ENCODE measurements at places on chromosomes 4 and X. TPM values are rescaled to one million over a fixed set of nuclear protein-coding genes. Genes with fewer than 3 reads are reported as not detected.

DNA sequence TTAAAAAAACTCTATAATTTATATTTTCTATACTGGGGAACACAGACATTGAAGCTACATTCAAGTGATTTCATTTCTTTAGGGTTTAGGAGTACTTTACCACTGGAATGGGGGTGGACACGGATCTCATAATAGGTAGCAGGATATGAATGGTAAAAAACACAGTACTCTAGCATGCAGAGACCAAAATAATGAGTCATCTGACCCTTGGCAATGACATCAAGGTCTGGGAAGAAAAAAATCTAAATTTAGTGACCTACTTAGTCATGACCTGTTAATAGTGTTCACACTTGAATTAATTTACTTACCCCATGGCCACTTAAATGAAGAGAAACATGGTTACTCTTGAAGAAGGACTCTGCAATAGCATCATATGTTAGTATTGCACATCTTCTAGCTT, 187.9 kb downstream of the EPHA5 start:
- DNase-seq, result no peak

GRCh38 chrX:12997906-12998687, 23.2 kb downstream of the TMSB4X start:
- DNase-seq, result no peak

Gene NEUROG2
- total RNA-seq, result not detected

GRCh38 chr4:128524311-128524710, 236.7 kb upstream of the PGRMC2 start:
- DNase-seq, result no peak

GRCh38 chrX:154603438-154604430, 15.3 kb downstream of the CTAG1B start:
- DNase-seq, result no peak

DNA sequence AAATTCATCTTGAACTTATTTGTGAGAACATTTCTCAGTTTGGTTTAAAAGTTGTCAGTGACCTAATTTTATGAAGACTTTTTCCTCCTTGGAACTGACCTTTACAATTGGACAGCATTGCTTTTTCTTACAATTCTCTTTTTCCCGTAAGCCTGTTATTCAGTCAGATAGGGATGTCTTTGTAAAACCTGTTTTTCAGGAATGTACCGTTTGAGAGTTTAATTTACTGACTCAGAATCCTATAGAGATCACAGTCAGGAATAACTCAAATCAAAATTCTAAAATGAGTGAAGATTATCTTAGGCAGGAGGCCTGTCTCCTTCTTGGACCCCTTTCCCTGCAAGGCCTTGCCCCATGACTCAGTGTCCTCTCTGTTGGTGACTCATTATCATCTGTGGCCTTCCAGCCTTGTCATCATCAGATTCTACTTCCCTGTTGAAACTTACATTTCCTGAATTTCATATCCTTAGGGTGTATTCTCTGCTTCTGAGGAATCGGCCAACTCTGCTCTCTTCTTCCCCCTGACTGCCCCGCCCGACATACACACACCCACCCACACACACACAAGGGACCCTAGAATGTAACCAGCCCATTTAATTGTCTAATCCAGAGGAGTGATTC, 99.8 kb downstream of the ARHGAP10 start:
- DNase-seq, result no peak

DNA sequence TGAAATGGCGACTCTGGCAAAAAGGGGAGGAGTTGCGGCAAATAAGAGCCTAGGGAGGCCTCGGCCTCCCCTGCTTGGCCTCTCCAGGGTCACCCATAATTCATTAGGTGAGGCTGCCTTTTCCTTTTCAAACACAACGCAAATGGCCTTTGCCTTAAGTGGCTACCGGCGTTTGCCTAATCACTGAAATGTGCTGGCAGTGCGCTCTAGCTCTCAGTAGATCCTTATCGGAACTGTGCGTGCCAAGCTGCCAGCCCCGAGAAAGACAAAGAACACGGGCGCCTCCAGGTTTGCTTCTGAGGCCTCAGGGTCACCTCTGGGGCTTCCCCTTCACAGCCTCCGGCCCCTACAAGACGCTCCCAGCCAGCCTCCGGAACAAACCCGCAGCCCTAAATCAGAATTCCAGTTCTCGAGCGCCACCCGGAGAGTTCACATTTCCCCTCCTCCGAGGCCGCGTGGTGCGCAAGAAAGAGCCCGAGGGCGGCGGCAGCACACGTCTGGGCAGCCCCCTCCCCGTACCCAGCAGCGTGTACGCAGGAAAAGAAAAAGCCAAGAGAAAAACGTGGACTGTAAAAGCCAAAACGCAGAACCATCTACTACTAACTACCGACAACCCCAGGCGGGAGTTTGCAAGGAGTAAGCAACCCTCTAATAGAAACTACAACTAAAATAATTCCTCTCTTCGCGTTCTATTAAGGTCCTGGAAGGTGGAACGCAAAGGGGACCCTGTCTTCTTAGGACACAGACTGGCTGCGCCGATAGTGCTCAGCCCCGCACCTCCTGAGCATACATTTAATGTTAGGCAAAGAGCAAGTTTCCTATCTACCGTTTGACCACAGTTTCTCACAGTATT, 76.5 kb upstream of the BCOR start:
- DNase-seq, result peak; percentile 87

- no peak for DNase-seq
These were observed 51.7 kb downstream of the TBC1D9 start for GRCh38 chr4:140704392-140704960.

Gene FDCSP
- total RNA-seq, result not detected

DNA sequence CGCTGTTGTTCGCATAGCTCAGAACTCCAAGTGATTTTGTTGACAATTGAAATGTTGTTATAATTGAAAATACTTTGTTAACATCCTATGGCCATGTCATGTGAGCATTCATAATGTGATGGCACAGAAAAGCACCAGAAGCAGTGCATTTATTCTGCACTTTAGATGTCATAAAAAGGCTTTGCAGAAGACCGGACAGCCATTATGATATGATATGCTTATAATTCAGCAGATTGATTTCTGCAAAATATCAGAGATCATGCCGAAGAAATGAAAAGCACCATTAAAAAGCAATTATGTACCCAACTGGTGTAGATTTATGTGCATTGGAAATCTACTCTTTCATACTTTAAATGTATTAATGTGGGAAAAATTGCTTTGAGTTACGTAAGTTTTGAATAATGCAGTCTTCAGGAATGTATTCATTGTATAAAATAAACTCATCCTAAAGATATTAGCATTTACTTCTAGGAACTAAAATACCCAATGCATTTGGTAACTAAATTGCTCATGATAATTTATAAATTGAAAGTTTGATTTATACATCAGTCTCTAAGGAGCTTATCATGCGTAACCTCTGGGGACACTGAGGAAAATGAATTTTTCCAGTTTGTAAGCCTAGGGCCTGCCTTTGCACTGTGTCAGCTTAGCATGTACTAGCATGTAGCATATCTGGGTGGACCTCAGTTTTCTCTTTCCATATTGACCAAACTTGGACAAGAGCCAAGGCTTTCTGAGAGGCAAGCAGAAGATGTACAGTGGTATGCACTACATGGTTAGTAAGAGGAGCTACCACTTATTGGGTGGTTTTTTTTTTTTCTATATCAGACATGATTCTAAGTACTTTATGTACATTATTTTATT, 43.6 kb downstream of the TLR10 start:
- no peak for DNase-seq

Gene TRIM60
- not detected for total RNA-seq

Gene SMIM10L2A
- 0.18 TPM for total RNA-seq

DNA sequence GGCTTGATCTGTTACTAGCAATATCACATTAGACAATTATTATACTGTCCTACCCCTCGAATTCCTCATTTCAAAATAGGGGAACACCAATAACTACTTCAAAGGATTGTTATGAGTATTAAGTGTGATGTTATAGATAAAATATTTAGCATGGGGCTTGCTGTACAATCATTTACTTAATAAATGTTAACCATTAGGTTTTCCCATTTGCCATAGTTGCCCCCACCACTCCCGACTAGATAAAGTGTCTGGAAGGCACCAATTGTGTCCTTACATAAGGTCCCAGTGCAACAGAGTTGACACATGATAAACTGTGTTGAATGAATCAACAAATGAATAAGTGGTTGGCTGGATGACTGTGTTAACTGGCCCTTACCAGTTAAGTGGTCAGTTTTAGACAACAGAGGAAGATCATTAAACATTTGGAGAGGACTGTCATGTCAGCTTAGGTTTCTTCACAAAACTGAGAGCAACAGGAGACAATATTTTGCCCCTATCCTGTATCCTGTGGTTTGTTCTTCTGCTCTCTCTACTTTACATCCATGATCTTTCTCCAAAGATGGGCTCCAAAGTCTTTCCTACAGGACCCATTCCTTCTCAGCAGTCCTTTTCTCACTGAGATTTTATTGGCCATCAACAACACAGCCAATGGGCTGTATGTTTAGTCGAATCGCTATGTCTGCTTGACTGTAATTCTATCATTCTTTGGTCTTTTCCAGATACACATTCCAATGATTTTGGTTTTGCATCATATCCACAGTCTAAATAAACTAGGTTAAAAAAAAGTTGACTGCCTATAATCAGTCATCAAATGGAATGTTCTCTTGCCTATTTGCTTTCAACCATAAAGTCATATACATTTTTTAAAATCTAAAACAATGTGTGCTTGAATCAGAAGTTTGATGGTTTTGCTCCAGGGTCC, 74.4 kb downstream of the RNF150 start:
- no peak for DNase-seq

DNA sequence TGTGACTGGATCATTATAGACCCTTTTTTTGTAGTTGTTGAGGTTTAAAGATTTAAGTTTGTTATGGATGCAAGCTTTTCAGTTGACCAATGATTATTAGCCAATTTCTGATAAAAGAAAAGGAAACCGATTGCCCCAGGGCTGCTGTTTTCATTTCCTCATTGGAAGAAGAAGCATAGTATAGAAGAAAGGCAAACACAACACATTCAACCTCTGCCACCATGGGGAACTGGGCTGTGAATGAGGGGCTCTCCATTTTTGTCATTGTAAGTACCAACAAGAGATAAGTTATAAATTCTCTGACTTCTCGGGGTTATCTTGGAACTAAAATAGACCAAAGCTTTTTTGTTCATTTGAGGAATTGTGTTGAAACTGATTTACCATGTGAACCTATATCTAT, at the start of gene CYBB:
Gene CYBB, plus strand, starts transcription at position 203 of the 400 bp plus-strand sequence. Its CDS starts 19 bp downstream, at position 222.
- DNase-seq, result no peak

Gene BTK
- total RNA-seq, result 0.19 TPM

Gene HCFC1
- total RNA-seq, result 95.9 TPM

DNA sequence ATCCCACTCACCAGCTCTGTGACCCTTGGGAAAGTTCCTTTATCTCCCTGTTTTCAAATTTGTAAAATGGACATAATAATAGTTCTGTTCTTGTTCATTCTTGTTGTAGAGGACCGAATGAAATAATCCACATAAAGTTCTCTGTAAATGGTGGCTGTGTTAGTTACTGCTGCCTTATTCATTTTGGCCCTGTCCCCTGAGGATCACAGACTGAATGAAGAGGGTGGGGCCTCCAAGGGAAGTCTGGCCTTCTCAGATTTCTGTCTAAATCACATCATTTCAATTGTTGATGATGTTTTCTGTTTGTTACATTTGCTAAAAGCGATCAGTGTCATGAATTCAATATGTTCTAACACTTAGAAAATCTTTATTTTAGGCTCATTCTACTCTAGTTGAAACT, 117.9 kb downstream of the PPEF1 start:
- DNase-seq, result no peak

- no peak for DNase-seq
These were observed 486.1 kb upstream of the POU3F4 start for GRCh38 chrX:83022020-83022419.

Gene ARSH
- not detected for total RNA-seq

DNA sequence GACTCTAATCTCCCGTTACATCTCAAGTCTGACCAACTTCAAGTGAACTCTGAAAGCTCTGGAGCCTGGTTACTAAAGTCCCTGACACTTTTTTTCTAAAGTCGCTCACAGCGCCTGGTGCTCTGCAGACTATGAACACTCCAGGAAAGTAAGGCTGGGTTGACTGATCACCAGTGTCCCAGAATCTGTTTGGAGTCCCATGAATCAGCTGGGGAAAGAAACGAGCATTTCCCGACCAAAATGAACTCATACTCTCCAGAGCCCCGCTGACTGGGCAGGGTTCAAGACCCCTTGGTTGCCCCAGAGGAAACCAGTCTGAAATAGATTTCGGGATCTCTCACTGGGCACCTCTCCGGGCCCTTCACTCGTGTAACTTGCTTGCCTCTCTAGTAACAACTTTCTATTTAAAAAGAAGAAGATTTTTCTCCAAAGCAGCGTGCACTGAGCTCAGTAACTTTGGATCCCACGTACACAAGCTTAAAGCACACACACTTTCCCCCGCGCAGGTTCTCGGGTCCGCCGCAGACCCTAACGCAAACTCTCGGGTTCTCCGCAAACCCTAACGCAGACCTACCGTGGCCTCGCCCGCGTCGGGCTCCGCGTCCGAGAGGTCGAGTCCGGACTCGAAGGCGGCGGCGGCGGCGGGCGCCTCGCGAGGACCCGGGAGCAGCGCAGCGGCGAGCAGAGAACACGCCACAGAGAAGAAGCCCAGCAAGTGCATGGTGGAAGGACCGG, 964 bp downstream of the VEGFC start:
- DNase-seq, result no peak

Data from activated naive CD4-positive, alpha-beta T cell treated with anti-CD3 and anti-CD28 coated beads, Interleukin-2, amount 50 U/mL, for 72 hours (primary cell).